Glutamatergic neuron (in vitro differentiated cells): ENCODE measurements at places on chromosomes 2 and 18. TPM values are rescaled to one million over a fixed set of nuclear protein-coding genes. Genes with fewer than 3 reads are reported as not detected.

The FOXD4L1 gene
- total RNA-seq = 0.44 TPM

The ARHGAP28 gene
- total RNA-seq = 36.8 TPM

DNA sequence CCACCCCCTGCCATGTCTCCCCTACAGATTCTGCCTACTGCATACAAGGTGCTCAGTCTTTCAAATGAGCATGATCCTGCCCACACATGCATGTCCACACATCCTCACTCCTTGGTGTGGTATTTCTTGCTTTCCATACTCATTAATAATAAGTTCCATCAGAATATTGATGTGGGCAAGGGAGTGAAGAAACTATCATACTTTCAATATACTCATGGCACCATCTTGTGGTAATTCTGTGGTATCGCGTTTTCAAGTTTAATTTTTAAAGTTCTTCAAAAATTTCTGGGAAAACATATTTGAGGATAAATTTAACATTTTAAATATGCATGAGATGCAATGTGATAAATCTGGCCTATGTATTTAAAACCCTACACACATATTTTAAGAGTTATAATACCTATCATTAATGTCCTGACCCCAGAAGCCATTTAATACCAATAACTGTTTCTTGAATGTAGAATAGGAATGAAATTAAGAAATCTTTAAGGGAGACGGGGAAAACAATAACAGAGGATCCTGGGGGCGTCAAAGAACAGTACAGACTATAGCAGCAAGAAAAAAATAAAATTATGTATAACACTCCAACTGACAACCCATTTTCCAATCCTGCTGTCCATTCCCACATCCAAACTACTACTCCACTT, 110.1 kb downstream of the ZNF385B start:
- no peak for DNase-seq

DNA sequence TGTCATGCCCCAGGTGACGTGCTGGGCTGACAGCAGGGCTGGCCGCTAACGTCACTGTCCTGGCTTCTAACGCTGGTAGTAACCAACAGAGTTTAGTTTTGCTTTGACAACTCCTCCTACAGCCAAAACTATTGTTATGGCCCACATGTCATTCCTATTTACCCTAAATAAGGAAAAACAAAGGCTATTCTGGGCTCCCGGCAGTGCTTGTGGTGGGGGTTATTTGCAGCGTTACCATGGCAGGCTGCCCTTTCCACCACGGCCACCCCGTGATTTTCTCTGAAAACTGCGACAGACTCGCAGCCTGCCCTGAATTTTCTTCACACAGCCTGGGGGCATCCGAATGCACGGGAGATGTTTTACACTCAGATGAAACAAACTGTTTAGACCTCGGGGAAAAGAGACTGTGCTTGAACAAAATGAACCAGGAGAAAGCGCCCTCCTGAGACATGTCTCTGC, 115.2 kb downstream of the FAM210A start:
- DNase-seq = no peak

GRCh38 chr2:198991431-198991830, 466.3 kb downstream of the SATB2 start:
- no peak for DNase-seq

GRCh38 chr2:142822190-142822589, 55.3 kb upstream of the KYNU start:
- no peak for DNase-seq

DNA sequence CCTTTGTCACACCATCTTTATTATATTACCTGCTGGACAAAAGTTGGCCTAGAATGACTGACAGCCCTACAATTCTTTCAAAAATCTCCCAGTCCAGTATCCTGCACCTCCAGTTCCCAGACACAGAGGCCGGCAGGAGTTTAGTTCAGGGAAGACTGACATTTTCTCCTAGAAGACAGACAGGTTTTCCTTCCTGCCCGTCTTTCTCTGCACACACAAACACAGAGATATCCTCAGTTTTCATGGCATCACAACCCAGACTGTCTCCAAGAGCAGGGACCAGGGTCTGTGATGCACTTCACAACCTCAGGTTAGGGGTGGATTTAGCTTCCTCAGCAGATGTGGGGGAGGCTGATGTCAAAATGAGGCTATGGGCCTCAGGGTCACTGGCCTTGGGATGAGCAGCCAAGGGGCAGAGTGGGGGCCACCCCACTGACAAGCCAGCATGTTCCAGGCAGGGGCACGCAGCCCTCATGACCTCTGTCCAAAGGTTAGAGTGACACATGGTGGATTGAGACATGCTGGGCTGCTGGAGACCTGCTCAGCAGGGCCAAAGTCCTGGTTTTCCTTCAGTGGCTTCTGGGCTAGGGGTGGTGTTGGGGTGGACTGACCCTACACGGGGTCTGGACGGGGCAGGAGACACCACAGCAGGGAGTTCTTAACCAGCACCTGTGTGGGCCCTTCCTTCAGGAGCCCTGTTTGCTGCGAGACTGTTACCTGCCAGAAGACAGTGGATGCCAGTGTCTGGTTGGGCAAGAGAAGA, 70.5 kb downstream of the SFXN5 start:
- DNase-seq = no peak

DNA sequence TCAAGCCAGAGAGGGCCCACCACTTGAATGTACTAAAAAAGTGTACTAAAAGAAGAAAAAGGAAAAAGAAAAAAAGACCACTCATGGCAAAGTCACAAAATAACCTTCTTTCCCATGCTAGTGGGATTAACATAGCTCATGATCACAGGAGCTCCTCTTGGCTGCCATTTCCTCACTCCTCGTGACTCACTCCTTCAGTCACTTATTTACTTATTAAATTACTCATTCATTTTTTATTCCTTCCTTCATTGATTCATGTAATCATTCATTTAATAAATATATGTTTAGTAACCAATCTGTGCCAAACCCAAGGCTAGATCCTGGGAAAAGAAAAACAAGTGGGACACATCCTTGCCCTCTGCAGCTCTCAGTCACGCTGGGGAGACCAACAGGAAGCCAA, 300.5 kb downstream of the INSIG2 start:
- DNase-seq = no peak

DNA sequence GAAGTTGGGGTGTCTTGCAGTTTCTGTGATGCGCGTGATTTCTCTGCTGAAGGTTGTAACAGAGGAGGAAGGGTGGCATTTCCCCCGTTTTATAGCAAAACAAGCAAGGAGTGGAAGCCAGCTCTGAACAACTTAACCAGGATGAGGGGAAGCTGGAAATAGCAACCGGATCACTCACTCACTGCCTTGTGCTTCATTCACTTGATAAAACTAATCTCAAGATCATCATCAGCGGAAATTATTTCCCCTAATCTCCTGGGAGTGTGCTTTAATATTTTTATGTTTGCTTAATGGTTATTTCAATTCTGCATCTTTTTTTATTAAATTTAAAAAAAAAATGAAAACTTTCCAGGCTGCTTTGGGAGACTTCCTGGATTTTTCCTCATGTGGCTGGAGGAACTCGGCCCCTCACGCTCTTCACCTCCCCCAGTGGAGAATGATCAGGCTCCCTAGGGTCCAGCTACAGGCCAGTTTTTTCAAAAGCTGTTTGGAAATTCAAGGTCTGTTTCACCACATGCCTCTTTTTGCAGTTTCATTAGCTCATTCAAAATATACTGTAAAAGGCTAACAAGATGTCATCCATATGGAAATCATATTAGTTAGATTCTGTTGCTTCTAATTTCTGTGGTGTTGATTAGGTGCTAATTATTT, 31.7 kb downstream of the CABLES1 start:
- no peak for DNase-seq
